Natural killer cell treated with Interleukin-12 subunit alpha and Interleukin-12 subunit beta and Interleukin-15 and Interleukin-18, amount 100 ng/mL, for 72 hours (primary cell): ENCODE measurements at places on chromosomes 3 and 15. TPM values are rescaled to one million over a fixed set of nuclear protein-coding genes. Genes with fewer than 3 reads are reported as not detected.

The ILDR1 gene
- total RNA-seq: 0.59 TPM

The SLC38A3 gene
- not detected for total RNA-seq

The PLA2G4E gene
- not detected for total RNA-seq

- H3K27me3 ChIP-seq: no peaks in the 10 kb centered on the region
- no peaks in the 10 kb centered on the region for H3K36me3 ChIP-seq
- no peak for DNase-seq
- no peak overlapping the region for H3K27ac ChIP-seq
These were observed 152.7 kb upstream of the NECTIN3 start for GRCh38 chr3:110918963-110919362.

DNA sequence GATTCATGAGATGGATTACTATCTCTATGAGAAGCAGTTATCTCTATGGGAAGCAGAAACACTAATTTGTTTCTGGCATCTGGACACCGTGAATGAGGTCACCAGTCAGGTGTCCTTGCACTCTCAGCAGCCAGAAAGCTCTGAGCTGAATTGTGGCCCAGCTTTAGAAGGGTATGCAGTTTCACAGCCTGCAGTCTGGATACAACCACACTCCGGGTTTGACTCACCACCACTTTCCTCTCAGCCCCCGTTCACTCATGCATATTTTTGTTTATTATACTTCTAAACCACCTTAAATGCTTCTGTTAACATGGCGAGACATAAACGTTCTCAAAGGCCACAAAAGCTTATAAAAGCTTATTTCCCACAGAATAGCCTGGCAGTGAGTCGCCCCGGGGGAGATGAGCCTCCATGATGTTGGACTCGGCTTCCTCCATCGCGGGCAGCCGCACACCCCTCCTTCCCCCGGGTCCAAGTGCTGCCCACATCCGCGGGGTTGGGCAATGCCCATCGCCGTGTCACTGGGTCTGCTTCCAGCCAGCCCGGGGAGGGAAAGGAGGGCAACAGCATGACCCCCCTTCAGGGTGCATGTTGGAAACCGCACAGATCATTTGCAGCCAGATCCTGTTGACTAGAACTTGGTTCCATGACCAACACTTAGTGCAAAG, 16.8 kb upstream of the SLC41A3 start:
- no peak overlapping the region for H3K4me3 ChIP-seq
- H3K36me3 ChIP-seq: peaks cover under 1% of the 10 kb centered on the region
- H3K4me1 ChIP-seq: no peaks in the 10 kb centered on the region
- peak; percentile 50 for DNase-seq
- no peak overlapping the region for H3K27ac ChIP-seq

- no peak overlapping the region for H3K4me3 ChIP-seq
- no peak overlapping the region for H3K27ac ChIP-seq
- H3K4me1 ChIP-seq: peaks cover 19% of the 10 kb centered on the region
- DNase-seq: no peak
- no peaks in the 10 kb centered on the region for H3K36me3 ChIP-seq
These were observed 6.1 kb downstream of the GLYCTK start for GRCh38 chr3:52293491-52294319.

DNA sequence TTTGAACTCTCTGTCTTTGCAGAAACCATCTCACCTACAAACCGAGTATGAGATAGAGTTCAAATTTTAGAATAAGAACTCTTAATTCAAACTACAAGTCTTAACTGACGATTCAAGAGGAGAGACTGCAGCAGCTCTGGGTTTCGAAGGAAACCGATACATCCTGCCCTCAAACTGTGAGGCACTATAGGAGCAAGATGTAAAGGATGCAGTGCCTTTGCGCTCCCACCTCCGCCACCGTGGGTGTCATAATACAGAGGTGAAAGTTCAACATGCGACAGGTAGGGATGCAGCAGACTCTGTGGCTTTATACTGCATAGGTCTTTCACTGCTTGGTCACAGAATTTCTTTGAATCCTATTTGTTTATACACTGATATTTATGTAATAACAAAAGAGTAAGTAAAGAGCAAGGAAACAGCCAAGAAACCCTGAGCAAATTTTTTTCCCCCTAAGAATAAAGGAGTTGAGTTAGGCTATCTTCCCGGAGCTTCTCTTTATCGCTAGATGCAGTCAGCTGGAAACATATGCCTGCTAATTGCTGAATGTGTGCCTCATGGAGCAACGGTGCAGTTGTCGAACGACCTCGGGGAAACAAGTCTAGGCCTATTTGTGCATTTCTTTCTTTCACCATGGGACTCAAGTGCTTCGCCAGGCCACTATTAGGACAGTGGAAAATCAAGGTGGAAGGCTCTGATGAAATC, 1097.6 kb upstream of the CFAP20DC start:
- no peak overlapping the region for H3K4me3 ChIP-seq
- no peaks in the 10 kb centered on the region for H3K36me3 ChIP-seq
- DNase-seq: no peak
- no peaks in the 10 kb centered on the region for H3K4me1 ChIP-seq
